ENCODE measurements at places on chromosomes 7 and 10.

GRCh38 chr10:123726836-123727235 lies 60.7 kb downstream of the GPR26 start:
- no peak for DNase-seq

GRCh38 chr7:43905956-43906330 lies 453 bp downstream of the URGCP start:
- DNase-seq, result no peak

DNA sequence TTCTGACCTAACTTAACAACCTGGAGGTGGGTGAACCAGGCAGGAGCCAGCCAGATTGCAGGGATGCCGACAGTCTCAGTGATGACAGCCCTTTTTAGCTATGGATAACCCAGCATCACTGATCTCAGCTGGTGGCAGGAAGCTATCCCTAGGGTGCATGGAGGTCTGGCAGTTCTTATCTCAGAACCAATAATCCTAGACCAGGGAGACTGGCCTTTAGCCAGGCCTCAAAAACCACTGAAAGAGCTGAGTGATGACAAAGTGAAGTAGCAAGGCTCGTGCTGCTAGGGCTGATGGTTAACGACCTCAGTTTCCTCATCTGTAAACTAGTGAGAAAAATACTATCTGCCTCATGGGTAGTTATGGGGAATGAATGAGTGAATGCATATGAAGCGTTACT lies 112.5 kb downstream of the RALA start:
- DNase-seq, result no peak

GRCh38 chr10:132061465-132061864 lies 4.3 kb upstream of the JAKMIP3 start:
- no peak for DNase-seq

GRCh38 chr10:74738985-74739567 lies 87.3 kb upstream of the KAT6B start:
- no peak for DNase-seq

DNA sequence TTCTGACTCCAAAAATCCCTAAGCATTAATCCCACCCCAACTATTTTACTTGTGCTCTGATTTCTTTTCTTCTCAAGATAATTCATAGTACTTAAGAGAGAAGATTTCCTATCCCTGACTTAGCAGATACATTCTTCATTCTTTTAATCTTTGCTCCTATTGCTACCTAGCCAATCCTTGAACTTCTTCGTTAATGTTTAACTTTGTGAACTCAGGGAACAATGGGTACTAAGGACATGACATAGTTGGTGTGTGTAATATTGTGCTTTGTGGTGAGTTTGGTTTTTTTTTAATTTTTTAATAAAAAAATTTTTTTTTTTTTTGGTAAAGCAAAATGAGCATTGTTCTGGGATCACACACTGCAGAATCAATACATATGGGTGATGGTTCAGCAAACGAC lies 166.2 kb downstream of the CHCHD3 start:
- peak; percentile 39 for DNase-seq

DNA sequence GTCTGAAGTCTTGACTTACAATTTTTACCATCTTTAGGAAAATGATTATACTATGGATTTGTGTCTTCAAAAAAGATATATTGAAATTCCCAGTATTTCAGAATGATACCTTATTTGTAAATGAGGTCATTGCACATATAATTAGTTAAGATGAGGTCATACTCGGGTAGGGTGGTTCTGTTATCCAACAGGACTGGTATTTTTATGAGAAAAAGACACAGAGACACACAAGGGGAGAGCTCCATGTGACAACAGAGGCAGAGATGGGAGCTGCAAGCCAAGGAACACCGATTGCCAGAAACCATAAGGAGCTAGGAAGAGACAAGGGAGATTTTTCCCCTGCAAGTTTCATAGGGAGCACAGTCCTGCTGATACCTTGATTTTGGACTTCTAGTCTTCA lies 356.9 kb downstream of the ARL4A start:
- DNase-seq, result no peak

- no peak for DNase-seq
Observed at GRCh38 chr7:115572111-115572510, 458.5 kb downstream of the TFEC start.

DNA sequence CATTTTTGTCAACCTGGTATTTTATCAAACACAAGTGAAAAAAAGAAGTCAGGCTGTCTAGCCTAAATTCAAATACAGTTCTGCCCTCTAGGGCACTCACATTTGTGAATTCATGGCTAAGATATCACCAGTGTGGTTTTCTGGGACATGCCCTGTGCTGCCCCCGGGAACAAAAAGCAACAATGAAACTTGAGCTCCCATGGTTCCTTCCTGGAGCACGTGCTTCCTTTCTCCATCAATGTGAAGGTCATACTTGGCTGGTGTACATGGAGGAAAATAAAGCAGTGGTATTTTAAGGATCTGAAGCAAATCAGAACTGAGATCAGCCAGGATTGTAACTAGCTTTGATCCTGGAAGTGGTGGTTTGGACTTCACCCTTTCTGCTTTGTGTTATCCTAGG lies 128.9 kb upstream of the FRMD4A start:
- DNase-seq, result no peak

DNA sequence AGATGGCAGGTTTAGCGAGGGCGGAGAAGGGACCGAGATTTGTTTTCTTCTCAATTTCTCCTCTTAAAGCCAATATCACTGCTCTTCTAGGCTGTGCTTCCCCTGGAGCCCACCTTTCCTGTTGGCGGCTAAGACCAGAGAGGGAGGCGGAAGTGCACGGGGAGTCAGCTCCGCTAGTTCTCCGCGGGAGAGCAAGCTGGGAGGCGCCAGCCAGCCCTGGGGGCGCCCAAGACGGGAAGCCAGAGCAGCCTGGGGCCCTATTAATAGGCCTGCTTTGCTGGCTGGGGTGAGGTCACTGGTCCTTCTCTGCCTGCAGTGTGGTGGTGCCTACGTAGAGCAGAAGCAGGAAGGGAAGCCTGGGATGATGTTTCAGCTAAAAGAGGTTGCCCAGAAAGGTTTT lies 61.6 kb downstream of the LSM5 start:
- DNase-seq, result no peak

GRCh38 chr10:89278034-89278535 lies 23.8 kb upstream of the IFIT2 start:
- DNase-seq, result peak; percentile 96

- DNase-seq, result no peak
Observed at GRCh38 chr7:127251036-127251464, 1.7 kb downstream of the GRM8 start.

DNA sequence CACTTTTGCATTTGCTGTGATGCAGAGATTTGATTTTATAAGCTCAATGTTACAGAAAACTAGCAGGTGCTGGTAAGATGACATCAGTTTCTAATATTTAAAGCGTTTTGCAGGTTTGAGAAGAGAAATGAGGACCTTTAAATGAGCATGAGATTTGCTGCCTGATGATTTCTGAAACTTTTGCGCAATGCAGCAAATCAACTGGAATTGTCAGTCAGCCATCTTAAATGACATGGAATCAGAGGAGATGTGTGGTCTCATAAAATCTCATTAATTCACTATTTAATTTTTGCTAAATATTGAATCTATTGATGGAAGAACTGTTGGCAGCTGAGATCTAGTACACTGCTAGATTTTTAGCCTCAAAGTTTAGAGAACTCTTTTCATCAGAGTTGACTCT lies 3.9 kb downstream of the RBM17 start:
- no peak for DNase-seq

Measured in kidney epithelial cell (primary cell).